ENCODE measurements at places on chromosomes 7 and 10.

DNA sequence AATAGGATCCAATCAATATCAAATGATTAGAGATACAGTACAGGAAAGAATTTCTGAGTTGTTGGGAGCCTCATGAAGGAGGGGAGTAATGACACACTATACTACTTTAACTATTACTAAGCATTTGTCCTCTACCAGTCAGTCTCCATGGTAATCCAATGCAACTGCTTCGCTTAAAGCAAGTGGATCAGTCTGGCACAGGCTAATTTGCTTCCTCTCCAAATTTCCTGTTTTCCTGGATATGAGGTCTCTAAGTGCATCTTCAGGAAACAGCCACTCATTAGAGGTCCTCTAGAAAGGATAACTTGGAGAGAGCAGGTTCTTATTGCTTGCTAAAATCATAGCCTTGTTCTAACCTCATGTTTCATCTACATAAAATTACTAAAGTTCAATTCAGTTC, 8.4 kb upstream of the SEPTIN7 start:
- DNase-seq: no peak

DNA sequence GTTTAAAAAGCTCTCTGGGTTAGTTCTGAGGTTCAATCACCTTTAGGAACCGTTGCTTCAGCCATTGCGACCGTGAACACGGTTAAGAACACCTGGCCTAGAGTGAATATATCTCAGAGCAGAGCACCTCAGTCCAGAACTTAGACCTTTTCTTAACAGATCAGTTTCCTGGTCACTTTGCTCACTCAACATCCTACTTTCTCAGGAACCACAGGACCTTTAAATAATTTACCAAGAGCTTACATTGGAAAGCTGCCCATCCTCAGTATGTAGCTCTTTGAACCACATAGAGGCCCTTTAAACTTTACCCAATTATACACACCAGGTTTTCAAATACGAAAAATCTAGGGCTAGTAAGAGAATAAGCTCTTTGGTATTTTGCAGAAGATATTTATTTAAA, 153.2 kb downstream of the NRBF2 start:
- no peak for DNase-seq

- DNase-seq: no peak
These were observed 75.9 kb downstream of the HIPK2 start for GRCh38 chr7:139701908-139702307.

DNA sequence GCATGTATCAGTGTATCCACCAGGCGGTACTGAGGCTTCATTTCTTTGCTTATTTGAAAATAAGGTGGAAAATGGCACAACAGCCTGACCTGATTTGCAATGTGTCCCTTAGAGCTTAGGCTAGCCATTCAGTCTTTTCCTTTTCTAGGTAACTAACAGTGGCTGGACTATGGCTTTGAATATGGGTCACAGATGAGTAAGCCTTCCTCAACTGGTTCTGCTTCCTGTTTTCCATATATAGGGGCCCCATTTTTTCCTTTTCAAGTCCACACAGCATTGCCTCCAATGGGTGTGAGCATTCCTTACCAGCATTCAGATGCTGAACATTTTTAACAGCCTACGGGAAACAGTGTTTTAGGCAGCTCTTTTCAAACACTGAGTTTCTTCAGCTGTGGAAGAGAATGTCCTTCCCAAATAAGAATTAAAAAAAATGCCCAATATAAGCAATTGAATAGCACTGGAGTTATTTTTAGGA, 3.9 kb upstream of the ITGB1 start:
- no peak for DNase-seq

GRCh38 chr10:128011059-128011979, 104.4 kb downstream of the PTPRE start:
- DNase-seq: no peak

DNA sequence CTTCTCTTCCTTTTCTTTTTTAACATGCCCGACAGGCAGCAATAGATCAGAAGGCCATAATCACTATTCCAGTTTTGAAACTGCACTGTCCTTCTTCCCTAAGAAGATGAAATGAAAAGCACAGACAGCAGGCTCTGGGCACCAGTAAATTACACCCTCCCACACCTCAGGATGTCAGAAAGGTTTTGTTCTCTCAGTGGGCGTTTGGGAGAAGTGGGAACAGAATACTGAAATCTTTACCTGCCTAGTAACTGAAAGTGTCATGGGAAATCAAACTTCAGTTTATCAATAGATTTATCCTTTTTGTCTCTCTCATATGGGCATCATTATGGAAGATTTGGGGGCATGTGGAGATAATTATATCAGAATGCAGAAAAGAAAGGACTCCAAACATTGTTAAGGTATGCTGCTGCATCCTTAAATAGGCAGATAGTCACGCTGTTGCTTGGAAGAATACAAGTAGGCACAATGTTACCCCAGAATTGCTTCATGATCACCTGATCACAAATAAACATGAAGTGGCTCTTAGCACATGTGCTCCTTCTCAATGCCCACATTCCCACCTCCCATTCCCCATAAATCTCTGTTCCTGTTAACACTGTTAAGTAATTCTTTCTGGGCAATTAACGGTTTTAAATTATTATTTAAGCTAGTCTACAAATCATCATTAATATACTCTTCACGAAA, 113.3 kb downstream of the DOCK4 start:
- DNase-seq: no peak

DNA sequence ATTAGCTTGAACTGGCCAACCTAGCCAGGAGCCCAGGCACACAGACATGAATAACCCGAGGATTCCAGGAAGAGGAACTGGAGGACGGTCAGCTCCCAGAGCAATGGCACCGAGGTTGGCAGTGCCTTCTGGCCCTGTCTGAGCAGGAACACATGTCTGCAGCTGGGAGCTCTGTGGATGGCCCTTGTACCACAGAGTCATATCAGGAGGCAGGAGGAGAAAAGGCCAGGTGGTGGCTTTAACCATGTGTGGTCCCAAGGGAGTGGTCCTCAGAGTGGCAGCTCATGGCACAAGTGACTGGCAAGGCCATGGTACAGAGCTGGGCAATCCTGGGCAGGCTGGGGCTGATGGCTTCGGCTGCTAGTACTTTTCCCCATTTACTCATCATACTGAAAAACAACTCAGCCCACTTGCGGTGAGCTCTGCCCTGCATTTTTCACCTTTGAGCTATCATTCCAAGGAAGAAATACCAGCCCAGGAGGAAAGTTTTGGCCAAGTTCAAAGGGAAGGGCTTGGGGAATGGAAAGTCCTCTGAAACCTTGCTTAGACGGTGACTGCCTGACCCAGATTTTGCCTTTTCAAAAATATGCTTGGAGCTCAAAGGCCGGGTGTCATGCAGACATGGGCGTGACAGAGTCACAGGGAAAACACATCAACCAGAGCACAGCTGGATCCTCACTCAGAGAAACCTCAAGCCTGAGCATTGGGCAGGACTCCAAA, 25.7 kb upstream of the LOXL4 start:
- no peak for DNase-seq

- DNase-seq: no peak
These were observed 253.2 kb downstream of the BICC1 start for GRCh38 chr10:58765910-58766309.

DNA sequence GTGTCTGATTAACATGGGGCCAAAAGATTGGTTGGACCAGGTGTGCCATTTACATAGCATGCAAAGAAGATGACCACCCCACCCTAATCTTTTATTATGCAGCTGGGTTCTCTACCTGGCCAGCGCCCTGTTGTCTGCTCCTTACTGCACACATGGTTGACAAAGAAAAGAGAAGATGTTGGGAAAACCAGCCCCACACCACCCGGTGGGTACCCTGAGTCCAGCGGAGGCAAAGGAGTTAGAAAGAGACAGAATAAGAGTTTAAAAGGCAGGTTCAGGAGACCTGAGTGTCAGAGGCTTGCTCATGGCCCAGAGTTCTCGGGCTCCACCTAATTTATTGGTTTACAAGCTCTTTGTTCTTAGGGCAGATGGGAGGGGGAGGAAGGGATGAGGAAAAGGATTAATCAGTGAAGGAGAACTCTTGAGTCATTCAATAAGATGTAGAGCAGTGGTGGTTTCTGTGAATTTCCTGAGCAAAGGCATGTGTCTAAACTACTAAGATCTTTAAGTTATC, 24.1 kb upstream of the ABCA13 start:
- DNase-seq: no peak

DNA sequence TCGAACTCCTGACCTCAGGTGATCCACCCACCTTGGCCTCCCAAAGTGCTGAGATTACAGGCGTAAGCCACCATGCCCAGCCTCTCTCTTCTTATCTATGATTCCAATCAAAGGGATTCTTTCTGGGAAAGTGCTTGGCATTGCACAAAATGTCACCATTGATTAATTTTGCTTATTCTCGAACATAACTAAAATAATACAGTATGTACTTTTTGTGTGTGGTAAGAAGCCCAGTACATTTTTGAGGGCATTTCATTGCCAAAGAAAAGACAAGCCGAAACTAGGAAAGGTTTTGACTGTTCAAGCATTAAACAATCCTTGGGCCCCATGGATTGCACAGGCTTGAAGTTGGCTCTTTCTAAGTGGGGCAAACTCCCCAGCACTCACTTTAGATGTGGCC, 18.3 kb upstream of the CACUL1 start:
- no peak for DNase-seq

DNA sequence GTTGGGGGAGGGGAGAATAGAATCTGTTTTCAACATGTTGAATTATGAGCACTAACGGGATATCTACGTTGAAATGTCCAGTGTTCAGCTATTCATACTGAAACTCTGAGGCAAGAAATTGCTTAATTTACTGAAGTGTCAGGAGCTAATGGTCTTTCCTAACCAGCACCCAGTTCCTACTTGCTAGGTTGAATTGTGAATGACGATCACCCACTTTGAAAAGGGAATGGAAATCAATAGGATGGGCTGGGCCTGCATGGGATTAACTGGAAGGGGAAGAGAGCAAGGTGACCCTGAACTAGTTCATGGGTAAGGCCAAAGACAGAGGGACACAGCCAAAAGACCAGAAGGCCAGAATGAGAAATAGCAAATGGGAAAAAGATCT, 51.3 kb downstream of the HIPK2 start:
- DNase-seq: no peak

DNA sequence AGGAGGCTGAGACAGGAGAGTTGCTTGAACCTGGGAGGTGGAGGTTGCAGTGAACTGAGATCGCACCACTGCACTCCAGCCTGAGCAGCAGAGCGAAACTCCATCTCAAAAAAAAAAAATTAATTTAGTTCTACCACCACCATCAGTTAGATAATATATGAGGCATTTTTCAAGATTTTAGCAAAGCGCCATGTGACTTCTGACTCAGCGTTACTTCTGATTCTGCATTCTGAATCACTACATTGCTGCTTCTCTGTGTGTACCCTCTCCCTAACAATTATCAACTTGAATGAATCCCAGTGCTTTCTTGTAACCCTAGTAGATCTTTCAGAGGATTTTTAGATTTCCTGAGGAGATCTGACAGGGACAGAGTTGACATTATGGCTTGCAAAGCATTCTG, 176.8 kb upstream of the SORCS1 start:
- no peak for DNase-seq

DNA sequence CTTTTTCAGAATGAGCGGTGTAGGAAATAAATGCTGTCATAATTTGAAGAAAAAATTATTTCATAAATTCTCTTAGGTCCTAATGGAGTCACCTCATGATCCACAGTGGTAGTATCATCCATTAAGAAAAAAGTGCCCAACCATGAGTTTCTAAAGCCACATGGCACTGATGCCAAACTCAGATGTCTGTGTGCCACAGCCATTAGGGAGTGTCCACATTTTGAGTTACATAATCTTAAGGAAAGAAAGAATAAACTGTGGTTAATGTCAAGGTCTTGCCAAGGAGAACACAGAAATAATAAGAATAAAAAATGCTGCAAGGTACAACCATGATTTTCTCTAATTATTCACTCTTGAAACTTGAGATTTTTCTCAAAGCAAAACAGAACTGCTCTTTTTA, 1101.8 kb downstream of the SORCS3 start:
- no peak for DNase-seq

- no peak for DNase-seq
These were observed 166.6 kb upstream of the STEAP1 start for GRCh38 chr7:89987665-89988064.

GRCh38 chr10:14815681-14816080, 22.2 kb downstream of the CDNF start:
- no peak for DNase-seq

- no peak for DNase-seq
These were observed 100.1 kb upstream of the FAM20C start for GRCh38 chr7:92231-92674.

GRCh38 chr7:80631421-80631820, 7.0 kb upstream of the CD36 start:
- DNase-seq: no peak

DNA sequence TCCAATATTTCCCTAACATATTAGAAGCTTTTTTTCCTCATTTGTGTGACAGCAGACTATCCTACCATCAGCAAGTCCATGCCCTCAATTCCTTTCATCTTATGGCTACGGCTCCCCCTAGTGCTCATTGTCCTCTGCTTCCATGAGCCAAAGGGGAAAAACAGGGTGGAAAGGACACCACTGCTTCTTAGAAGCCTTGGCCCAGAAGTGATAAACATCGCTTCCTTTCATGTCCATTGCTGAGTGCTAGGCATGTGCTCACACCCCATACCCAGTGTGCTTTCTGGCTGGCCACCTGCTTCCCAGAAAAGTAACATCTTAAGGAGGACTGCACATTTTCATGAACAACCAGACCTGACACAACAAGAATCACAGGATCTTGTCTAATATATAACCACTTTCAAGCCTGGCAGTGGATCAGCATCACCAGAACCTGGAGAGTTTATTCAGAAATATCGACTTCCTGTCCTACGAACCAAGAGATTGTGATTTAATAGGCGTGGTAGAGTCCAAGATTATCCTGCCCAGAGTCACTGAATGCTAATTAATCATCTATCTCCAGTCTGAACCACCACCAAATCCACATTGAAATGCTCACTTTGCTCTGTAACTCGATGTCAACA, 650.5 kb upstream of the SORCS1 start:
- no peak for DNase-seq

GRCh38 chr7:116284390-116284789, 74.1 kb downstream of the TES start:
- DNase-seq: no peak

DNA sequence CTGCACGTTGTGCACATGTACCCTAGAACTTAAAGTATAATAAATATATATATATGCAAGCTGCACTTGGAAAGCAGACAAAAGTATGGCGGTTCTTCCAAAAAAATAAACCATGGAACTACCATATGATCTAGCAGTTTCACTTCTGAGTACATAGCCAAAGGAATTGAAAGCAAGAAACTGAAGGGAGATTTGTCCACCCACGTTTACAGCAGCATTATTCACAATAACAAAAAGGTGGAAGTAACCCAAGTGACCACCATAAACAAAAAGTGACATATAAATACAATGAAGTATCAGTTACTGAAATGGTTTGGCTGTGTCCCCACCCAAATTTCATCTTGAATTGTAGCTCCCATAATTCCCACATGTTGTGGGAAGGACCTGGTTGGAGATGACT, 525.3 kb upstream of the CELF2 start:
- DNase-seq: no peak

- DNase-seq: peak; percentile 94
These were observed 1012.8 kb downstream of the LRMDA start for GRCh38 chr10:76444034-76444800.

GRCh38 chr10:25901199-25901598, 32.8 kb upstream of the MYO3A start:
- DNase-seq: no peak

Data from vagina (tissue), 2 donors.